ENCODE measurements at places on chromosomes 4 and X.

DNA sequence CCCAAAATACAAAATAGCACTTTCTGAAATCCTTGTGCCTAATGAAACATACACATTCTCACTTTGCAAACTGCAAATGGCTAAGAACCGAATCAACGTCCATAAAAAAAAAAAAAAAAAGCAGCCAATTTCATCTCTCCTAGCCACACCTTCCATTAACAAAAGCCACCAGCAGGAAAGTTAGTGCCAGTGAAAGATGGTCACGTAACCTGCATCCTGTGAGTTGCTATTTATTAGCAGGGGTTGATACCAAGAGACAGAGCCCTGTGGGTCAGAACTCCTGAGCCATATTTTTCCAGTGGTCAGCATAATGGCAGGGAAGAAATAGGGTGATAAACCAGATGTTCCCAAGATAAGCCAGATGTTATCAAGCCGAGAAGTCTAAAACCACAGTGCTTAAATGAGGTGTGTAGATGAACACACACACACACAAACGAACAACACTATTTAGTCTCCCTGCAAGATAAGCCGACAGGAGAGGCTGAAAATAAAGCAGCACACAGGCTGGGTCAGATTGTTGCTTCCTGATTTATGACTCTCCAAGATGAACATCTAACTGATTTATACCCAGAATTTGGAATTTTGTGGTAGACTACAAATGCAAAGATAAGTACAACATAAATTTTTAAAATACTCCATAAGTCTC, 11.5 kb downstream of the PPARGC1A start:
- no peak for DNase-seq

DNA sequence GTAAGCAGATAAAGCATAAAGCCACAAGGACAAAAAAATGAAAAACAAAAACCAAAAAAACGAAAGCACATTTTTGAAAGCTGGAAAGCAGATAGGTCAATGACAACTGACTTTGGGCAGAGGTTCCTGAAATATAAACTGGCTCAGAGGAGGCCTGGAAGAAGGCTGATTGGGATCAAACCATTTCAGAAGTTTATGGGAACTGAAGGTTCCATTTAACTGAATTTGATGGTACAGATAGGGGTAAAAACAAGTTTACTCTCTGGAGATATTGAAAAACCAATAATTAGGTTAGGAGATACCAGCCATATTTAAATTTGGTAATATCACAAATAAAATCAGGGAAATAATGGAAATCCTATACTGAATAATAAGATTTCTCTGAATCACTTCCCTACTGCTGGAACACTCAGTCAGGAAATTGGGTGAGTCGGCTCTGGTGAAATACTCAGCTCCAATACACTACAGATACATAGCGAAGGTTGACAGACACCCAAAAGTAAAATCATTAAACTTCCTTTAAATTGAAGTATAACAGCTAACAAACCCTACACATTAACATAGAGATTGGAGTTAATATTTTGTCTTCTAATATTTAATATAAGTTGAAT, 1584.3 kb downstream of the STIM2 start:
- DNase-seq, result no peak

GRCh38 chr4:35151816-35152572, 1092.3 kb downstream of the ARAP2 start:
- peak; percentile 3 for DNase-seq

- DNase-seq, result no peak
These were observed 3.0 kb downstream of the FBXL5 start for GRCh38 chr4:15652191-15652590.

GRCh38 chrX:67892401-67892800, 348.6 kb downstream of the AR start:
- DNase-seq, result no peak

- no peak for DNase-seq
These were observed 667.4 kb upstream of the NDST4 start for GRCh38 chr4:115780835-115781234.

GRCh38 chrX:71563921-71564320, 14.3 kb upstream of the GCNA start:
- no peak for DNase-seq

- DNase-seq, result no peak
These were observed 222.1 kb upstream of the TAPT1 start for GRCh38 chr4:16448241-16448840.

DNA sequence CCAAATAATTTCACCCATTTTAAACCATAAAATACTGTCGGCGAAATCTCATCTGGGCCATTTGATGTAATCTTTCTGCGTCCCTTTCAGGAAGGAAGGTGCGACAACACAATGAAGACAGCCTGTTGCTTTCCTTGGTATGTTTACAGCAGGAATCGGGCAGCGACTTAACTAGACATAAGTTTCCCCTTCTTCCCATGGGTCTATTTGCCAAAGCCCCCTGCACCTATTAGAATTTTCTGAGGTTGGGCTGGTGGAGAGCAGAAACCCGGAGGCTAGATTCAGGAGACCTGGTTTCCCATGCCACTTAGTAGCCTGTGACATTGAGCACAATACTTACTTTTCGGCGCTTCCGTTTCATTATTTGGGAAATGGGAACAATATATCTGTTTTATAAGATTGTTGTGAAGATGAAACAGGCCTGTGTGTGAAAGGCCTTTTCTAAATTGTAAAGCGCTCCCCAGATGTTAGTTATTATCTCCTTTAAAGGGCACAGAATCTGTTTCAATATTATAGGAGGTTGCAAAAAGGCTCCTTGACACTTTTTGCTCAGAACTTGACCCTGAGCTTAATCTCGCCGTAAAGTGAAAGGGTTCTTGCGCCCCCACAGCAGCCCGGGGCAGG, 552 bp upstream of the AFF1 start:
- no peak for DNase-seq

DNA sequence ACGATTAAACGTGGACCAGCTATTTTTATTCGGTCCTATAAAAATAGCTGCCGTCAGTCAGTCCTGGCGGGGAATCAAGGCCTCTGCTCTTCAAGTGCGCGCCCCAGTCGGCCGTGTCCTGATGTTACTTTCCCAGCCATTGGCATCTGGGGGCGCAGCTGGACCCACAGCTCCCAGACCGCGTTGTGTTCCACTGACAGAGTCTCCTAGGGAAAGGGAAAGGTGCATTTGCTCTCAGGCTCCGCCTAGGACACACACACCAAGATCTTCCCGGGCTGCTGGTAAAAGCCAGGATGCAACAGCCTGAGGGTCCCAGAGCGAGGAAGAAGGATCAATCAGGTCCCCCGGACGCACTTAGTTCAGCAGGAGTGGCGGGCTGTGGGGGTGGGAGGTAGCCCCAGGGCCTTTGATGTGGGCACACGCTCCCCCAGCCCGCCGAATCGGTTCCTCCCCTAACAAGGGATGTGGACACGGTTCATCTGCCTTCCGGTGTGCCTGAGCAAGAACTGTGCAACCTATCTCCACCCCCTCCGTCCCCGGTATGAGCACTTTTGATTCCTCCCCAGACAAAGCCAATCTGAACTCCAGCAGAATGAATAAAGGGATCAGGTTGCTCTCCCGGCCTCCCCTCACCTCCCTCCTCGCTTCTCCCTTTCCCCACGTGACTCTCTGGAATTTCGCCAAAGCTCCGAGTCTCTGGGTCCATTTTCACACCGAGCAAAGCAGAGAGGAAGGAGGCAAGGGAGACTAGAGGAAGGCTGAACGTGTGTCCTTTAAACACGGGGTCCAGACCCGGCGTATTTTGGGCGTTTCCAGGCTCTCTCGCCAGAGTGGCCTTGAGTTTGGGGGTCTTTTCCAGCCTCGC, 626 bp upstream of the FRAS1 start:
- peak; percentile 32 for DNase-seq

GRCh38 chr4:139972305-139972704, 181.7 kb downstream of the MAML3 start:
- peak; percentile 21 for DNase-seq

DNA sequence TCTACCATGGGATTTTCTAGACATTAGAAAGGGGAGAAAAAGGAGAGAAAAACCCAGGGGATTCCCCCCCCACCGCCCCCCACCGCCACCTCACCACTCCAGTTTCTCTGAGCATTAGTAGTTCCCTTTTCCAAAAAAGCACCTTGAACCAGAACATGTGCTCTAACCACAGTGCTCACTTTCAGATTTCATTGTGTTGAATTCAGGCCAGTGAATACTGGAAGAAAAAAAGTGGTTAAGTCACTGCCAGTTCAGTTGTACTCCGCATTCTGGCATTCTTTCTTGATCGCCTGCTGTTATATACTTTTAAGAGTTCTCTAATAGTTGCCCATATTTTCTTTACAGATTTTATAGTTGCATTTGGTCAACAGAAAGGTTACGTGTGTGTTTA, 40.9 kb downstream of the JADE3 start:
- DNase-seq, result no peak

DNA sequence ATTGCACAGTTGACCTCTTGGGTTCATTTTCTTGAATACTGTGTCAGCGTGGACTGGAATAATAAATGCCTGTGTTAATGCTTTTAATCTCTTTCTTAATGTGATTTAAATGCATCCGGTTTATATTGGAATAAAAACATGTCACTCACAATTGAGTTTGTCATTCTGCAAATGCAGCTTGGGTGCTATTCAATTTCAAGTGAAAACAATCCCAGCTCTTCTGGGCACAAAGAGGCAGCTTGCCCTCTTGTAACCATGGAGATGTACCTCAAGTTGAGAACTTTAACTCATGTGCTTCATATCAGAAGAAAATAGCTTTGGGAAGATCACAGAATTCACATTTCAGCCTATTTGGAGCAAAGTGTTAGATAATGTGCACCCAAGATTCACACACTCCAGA, 355.7 kb upstream of the GNPDA2 start:
- no peak for DNase-seq

DNA sequence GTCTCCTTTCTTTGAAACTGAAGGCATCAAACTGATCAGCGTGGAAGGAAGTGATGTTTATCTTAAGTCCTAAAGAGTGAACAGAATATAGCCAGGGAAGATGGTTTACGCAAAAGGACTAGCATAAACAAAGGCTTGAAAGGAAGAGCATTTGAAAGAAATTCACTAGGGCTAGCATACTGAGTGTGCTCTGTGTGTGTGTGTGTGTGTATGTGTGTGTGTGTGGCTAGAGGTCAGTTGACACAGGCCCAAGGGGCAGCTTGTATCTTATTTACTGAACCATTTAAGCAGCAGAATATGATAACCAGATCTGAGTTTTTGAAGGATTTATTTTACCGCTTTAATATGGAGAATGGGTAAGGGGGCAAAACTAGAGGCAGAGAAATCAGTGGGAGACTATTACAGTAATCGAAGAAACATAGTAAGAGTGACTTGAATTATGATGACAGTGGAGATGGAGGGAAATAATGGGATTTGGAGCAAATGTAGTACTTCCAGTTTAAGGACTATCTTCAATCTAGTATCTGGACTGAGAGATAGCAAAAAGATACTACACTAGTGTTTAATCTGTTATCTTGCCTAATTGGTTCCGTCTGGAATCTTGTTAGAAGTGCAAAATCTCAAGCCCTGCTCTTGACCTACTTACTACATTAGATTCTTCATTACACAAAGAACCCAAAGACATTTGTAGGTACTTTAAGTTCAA, 36.9 kb downstream of the CEP44 start:
- DNase-seq, result no peak

DNA sequence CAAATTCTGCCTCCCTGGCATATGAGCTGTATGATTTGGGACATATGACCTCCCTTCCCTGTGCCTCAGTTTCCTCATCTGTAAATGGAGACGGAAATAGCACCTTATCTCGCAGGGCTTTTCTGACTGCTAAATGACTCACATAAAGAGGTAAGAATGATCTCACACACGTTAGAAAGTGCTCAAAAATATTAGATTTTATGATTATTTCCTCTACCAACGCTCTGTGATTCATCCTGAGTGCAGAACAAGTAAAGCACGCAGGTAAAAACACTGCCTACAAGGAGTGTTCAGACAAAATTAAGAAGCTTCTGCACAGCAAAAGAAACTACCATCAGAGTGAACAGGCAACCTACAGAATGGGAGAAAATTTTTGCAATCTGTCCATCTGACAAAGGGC, 21.1 kb downstream of the ACSL1 start:
- DNase-seq, result no peak

- DNase-seq, result peak; percentile 0
These were observed 129.0 kb downstream of the TMEM47 start for GRCh38 chrX:34528081-34528480.

DNA sequence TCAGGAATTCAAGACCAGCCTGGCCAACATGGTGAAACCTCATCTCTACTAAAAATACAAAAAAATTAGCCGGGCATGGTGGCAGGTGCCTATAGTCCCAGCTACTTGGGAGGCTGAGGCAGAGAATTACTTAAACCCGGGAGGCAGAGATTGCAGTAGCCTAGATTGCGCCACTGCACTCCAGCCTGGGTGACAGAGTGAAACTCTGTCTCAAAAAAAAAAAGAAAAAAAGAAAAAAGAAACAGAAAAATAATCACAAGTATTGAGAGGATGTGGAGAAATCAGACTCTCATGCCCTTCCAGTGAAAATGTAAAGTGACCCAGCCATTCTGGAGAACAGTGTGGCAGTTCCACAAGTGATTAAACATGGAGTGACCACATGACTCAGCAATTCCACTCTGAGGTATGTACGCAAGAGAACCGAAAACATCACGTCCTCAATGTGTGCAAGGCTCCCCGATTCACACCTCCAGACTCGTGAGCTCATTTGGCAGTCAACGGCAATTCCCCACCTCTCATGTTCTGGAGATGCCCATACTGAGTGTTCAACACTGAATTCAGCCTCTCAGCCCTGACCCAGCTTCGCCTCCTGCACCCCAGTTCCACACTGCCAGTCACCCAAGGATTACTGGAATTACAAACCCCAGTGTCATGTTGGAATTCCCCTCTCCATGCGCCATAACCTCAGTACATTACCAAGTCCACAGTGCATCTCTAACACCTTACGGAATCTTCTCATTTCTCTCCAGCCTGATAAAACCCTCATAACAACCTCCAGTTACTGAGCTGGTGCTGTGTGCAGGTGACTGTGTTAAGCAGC, 21.1 kb downstream of the ACOX3 start:
- peak; percentile 84 for DNase-seq

All from activated CD4-positive, alpha-beta T cell treated with anti-CD3 and anti-CD28 coated beads, Interleukin-2, Interleukin-4, amounts not matched to agents 100 ng/mL and 50 ng/mL, durations not matched to agents 16 hours and 8 hours (primary cell).